Sigmoid colon (tissue), 7 donors: ENCODE measurements at places on chromosomes 2 and 18.

DNA sequence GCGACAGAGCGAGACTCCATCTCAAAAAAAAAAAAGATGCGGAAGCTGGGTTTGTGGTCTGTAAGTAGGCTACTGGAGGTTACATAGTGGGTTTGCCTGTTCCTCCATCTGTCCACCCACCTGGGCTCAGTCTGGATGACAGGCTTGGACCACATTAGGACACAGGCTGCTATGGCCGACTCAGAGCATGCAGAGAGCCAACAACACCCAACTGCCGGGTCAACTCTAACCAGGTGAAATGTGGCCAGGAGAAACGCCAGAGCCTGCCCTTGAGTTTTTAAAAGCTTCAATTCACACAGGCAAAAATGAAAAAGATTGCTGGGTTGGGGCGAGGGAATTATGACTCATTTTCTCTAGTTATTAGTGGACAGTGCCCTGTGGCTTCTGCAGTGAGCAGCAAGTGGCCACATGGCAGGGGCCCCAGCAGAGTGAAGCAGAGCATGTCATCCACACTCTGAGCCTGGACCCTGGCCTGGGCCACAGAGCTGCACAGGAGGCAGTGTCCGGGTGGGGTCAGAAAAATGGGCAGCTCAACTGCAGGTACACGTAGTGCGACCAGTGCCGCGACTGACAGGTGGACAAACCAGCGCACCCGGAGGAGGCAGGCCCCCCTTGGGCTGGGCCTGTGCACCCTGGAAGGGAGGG, 67.4 kb downstream of the BIN1 start:
- DNase-seq = peak; percentile 56

DNA sequence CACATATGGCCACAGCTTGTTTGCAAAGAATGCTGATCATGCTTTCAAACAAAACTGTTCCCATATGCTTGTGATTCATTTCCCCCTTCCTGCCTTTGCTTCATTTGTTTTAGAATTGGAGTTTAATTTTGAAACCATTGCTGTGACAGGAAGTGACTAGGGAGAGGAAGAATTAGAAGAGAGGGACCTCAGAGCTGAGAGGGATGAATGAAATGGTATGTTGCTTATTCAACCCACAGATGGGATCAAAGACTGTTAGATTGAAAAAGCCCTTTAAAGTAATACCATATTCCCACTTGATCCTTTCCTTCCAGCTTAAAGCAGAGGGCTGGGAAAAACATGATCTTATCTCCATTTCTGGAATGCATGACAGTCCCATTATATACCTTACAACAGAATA, 106.2 kb upstream of the RNF152 start:
- DNase-seq = no peak

DNA sequence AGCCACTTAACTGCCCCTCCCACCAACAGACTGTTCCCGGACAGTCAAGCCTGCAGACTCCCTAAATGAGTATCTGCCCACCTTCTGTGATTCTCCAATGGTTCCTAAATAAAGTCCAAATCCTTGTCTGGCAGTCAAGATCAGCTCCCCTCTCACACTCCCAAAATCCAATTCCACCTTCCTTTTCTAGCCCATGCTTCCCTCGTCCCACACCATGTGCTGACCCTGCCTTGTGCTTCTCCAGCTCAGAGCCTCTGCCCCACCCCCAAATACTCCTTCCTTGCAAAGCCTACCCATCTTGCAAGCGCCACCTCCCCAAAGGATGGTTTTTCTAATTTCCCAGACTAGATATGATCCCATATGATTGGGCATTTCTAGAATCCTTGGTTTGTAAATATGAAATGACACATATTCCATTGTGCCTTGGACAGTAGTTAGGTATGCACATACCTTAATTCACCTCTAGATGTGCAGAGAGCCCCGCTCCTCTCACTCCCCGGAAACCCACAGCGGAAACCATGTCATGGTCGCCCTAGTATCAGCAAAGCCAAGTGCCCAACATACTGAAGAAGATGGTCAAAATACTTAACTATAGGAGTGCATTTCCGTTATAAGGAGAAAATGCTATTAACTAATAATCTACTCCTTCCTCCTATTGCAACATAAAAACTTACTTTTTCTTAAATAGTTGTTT, 97.2 kb downstream of the KCTD1 start:
- no peak for DNase-seq

- no peak for DNase-seq
Observed at GRCh38 chr18:40678318-40678717, 1276.7 kb upstream of the PIK3C3 start.

DNA sequence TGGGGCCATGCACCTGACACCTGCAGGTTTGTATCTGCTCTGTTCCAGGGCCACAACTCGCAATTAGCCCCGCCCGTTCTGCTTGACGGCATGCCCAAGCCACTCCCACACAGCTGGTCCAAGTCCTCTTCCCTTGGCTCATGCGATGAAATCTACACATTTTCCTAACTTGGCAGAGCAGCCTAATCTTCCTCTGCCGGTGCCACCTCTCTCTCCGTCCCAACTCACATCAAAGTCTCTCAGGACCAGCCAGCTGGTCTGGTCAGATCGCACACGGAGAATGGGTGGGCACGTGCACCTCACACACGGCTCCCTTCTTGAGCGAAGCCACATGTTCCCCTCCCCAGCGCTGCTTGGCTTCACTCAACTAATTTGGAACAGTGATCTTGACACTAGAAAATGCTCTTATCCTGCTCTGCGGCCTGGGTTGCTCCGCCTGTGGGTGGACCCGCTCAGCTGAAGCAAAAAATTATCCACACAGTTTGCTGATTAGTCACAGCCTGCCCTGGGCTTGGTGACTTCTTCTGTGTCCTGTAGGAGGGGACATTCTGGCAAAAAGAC, 176.7 kb downstream of the NRP2 start:
- DNase-seq = peak; percentile 68

- peak; percentile 62 for DNase-seq
Observed at GRCh38 chr2:131521961-131522781, 5.5 kb upstream of the CCDC74A start.

- DNase-seq = no peak
Observed at GRCh38 chr2:201280191-201281040, 20.1 kb downstream of the CASP8 start.

DNA sequence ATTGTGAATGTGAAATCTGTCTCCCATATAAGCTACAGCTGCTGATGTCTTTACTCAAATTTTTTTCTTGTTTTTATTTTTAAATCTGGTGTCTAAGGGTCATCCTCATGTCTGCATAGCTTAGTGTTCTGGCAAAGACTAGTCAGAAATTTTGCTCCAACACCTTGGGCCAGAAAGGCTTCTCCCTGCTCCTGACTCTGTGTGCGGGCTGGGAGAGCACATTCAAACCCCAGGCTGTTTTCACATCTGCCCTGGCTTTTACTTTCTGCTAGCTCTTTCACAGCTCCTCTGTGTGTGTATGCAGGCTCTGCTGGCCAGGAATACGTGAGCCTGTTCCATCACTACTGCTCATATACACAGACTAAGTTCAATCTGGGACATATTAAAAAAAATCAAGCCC, 102.9 kb upstream of the RIOK3 start:
- DNase-seq = no peak

DNA sequence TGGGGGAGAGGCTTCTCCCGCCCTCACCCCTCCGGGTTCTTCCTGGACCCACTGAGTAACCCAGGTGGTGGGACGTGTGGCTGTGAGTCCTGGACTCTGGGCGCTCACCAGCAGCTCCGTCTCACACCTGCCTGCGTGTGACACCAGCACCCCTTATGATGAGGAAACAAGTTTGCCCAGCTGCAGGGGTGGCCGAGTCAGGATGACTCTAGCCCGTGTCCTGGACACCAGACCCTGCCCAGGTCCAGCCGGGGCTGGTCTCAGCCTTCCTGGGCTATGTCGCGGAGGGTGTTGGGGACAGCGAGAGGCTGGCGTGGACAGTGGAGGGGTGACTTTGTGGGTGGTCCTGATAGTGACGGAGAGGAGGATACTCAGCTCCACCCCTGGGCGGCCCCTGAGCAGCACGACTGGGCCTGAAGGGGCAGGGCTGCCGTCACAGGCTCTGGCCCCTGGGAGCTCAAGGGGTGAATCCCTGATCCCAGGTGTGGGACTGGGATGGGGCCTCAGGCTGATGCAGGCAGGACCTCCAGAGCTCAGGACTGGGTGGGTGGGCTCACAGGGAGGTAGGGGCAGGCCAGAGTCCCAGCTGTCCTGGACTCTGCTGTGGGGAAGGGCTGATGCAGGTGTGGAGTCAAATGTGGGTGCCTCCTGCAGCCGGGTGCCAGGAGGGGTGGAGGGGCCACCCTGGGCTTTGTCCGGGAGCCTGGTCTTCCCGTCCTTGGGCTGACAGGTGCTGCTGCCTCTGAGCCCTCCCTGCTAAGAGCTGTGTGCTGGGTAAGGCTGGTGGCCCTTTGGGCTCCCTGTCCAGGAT, 3.7 kb downstream of the GPR35 start:
- peak; percentile 59 for DNase-seq

- no peak for DNase-seq
Observed at GRCh38 chr2:149732001-149732685, 144.6 kb upstream of the MMADHC start.

- DNase-seq = no peak
Observed at GRCh38 chr2:134284119-134284670, 30.3 kb downstream of the MGAT5 start.

DNA sequence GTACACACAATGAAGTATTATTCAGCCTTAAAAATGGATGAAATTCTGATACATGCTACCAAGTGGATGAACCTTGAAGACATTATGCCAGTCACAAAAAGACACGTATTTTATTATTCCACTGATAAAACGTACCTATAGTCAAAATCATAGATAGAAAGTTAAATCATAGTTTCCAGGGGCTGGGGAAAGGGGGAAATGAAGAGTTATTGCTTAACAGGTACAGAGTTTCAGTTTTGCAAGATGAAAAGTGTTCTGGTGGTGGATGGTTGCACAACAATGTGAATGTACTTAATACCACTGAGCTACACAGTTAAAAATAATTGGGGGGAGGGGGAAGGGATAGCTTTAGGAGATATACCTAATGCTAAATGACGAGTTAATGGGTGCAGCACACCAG, 279.0 kb upstream of the STON1 start:
- DNase-seq = no peak

- DNase-seq = no peak
Observed at GRCh38 chr2:241288324-241288888, 27.1 kb downstream of the HDLBP start.

- no peak for DNase-seq
Observed at GRCh38 chr2:217267758-217268157, 407.9 kb upstream of the TNP1 start.

GRCh38 chr2:38515155-38516074, 87.3 kb downstream of the HNRNPLL start:
- DNase-seq = peak; percentile 94

DNA sequence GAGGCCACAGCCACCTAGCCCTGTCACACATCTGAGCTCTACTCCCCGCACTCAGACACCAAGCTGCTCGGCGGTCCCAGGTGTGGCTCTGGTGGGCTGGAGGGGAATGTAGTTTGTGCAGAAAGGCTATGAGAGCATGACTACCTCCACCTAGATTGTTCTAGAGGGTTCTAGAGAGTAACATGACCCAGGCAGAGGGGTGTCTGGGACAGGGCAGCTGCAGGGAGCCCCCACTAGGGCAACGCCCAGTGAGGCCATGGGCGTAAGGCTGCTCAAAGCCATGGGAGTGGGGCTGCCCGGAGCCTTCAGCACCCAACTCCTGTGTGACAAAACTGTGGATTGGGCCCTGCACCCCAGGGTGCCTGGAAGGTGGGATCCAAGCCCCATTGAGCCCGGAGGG, 511.4 kb upstream of the MYT1L start:
- no peak for DNase-seq

- no peak for DNase-seq
Observed at GRCh38 chr18:50275503-50276036, 5.8 kb downstream of the MBD1 start.

DNA sequence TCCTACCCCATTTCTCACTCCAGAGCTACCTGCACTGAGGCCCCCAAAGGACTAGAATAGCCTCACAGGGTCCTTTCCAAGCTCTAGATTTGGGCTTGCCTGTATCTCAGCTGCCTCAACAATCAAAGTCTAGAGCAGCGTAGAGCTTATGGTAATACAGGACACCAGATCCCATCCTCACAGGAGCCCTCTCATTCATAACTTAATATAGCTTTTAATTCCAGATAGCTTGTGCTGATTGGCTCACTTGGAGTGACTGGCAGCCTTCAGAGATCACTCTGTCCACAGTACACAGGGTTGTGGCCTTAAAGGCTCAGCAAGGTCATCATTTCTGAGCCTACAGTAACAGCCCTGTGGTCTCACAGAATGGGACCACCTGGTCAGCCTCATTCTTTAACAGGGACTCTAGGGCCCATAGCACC, 51.4 kb downstream of the ZFP36L2 start:
- no peak for DNase-seq

DNA sequence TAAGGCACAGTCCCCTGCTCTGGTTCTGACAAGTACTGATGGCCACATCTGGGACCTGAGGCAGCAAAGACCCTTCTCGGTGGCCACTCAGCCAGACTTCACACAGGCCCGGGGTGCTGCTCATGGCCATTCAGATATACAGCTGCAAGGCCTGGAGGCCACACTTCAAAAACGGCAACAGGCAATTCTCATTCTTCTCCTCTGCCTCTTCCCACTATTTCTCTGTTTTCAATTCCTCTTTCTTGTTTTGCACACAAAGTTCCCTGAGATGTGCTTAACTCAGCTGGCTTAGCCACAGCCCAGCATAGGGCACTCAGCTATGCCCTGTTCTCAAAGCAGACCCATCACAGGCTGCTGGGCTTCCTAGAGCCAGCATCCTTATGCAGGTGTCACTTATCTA, 29.9 kb downstream of the PTPN18 start:
- peak; percentile 62 for DNase-seq

DNA sequence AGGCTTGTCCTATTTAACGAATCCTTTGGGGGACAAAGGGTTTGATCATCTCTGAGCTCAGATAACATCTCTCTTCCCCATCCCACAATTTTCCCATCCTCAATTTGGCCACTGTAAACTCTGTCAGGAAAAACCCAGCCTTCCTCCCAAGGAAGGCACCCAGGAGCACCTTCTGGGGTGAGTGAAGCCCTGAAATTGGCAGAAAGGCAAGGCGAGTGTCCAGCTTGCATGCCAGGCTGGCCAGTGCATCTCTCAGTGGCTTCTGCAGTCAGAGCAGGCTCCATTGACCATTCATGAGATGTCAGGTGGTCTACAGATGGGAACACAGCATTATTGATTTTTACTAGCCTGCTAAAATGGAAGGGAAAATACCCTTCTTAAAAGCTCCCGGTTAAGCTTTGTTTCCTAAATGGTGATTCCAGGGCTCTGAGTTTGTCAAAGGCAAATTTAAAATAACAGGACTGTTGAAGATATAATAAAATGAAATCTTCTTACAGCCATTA, 83.2 kb upstream of the BOD1L2 start:
- DNase-seq = no peak

GRCh38 chr2:157420771-157421323, 23.0 kb downstream of the CYTIP start:
- no peak for DNase-seq

- DNase-seq = no peak
Observed at GRCh38 chr2:214856137-214856536, 46.7 kb upstream of the BARD1 start.

DNA sequence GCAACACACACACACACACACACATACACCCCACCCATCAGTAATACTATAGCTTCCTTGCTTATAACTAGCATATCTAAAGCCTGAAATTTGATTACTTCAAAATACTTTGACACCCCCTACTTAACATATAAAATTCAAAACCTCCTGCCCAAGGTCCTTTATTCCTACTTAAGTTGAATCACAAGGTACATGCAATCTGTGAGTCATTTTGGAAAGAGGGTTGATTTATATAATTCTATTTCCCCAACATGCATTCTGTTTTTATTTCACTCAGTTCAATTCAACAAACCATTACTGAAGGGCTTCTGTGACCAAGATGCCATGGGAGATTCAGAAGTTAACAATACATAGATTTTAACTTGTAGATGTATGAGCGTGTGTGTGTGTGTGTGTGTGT, 420.7 kb downstream of the METTL4 start:
- no peak for DNase-seq
